Activated CD8-positive, alpha-beta T cell treated with anti-CD3 and anti-CD28 coated beads for 36 hours (primary cell): ENCODE measurements at places on chromosomes 12 and 14. TPM values are rescaled to one million over a fixed set of nuclear protein-coding genes. Genes with fewer than 3 reads are reported as not detected.

The ETV6 gene
- 20.5 TPM for total RNA-seq

The KRT77 gene
- not detected for total RNA-seq

The ESYT1 gene
- total RNA-seq = 154 TPM

The PLBD1 gene
- 0.14 TPM for total RNA-seq

The REM2 gene
- total RNA-seq = 0.27 TPM

The SLCO1A2 gene
- not detected for total RNA-seq

The ARL6IP4 gene
- total RNA-seq = 174 TPM

The FGFR1OP2 gene
- 75.1 TPM for total RNA-seq

The TMBIM4 gene
- total RNA-seq = 41.7 TPM

The CMKLR1 gene
- total RNA-seq = not detected

The TEAD4 gene
- 4.6 TPM for total RNA-seq

The SDR9C7 gene
- total RNA-seq = not detected

DNA sequence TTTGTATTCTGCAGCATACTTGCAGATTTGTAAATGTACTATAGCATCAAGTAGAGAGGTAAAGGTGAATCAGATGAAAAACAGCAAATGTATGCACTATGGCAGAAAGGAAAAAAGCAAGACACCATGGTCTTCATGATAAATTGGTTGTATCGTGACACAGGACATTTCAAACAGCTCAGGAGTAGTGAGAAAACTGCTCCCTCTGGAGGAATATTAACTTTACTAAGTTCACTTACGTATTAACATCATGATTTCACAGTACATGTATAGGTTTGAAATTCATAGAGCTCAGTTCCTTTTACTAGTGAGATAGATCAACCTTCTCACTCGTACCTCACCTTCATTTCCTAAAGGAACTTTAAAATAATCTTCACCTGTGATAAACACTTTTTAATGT, 6.5 kb downstream of the MBIP start:
- H3K4me3 ChIP-seq = no peak overlapping the region
- H3K4me1 ChIP-seq = peaks cover 43% of the 10 kb centered on the region
- H3K36me3 ChIP-seq = peaks cover 43% of the 10 kb centered on the region
- H3K27ac ChIP-seq = no peak overlapping the region

- H3K27me3 ChIP-seq = no peaks in the 10 kb centered on the region
- no peak overlapping the region for H3K27ac ChIP-seq
- no peak for DNase-seq
- H3K4me1 ChIP-seq = peaks cover 11% of the 10 kb centered on the region
Measured at GRCh38 chr12:64706306-64706705, 52.9 kb downstream of the GNS start.

DNA sequence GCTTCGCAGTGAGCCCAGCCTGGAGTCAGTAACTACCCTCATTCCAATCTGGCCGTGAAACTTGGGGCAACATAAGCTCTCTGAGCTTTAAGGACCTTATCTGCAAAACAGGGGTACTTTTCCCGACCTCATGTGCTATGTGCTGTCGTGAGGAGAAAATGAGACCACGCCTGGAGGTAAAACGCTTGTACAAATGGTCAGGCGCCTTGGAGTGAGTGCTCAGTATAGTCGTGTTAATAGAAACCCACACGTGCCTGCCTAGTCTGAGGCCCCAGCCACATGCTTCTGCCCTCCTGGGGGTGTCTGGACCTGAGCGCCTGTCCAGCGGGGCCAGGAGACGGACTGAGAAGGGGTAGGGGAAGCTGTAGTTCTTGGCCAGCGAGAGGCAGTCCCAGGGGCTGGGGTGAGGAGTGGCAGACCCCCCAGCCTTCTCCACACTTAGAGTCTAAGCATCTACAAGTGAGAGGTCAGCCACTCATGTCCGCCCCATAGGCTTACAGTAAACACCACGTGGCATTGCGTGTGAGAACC, 4.9 kb downstream of the AQP5 start:
- no peak overlapping the region for H3K4me3 ChIP-seq
- H3K36me3 ChIP-seq = no peaks in the 10 kb centered on the region
- H3K27ac ChIP-seq = no peak overlapping the region
- peaks cover 27% of the 10 kb centered on the region for H3K27me3 ChIP-seq
- no peak for DNase-seq

DNA sequence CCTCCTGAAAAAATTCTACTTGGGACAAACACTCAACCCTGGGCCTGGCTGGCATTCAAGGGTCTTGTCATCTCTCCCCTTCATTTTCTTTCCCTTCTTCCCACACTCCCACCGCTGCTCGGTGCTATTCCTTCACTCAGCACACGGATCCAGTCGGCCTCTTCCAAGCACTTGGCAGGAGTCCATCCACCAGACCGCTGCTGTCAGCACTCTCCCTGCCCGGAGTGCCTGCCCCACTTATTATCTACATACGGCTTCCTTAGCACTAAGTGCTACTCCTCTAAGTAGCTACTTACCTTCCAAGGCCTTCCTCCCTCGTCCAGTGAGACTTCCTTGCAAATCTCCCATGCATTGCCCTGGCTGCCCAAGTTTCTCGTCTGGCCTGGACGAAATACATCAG, 29.8 kb downstream of the CALM1 start:
- H3K27me3 ChIP-seq = no peaks in the 10 kb centered on the region
- DNase-seq = no peak
- no peak overlapping the region for H3K4me3 ChIP-seq
- no peaks in the 10 kb centered on the region for H3K4me1 ChIP-seq

GRCh38 chr14:99672506-99673304, 11.4 kb upstream of the CYP46A1 start:
- peaks cover 6% of the 10 kb centered on the region for H3K27me3 ChIP-seq
- no peak overlapping the region for H3K27ac ChIP-seq
- peak; percentile 15 for DNase-seq

- H3K4me1 ChIP-seq = no peaks in the 10 kb centered on the region
- no peaks in the 10 kb centered on the region for H3K36me3 ChIP-seq
- peaks cover 4% of the 10 kb centered on the region for H3K27me3 ChIP-seq
- no peak overlapping the region for H3K27ac ChIP-seq
- DNase-seq = no peak
Measured at GRCh38 chr14:90607141-90607540, 209.1 kb downstream of the TTC7B start.

DNA sequence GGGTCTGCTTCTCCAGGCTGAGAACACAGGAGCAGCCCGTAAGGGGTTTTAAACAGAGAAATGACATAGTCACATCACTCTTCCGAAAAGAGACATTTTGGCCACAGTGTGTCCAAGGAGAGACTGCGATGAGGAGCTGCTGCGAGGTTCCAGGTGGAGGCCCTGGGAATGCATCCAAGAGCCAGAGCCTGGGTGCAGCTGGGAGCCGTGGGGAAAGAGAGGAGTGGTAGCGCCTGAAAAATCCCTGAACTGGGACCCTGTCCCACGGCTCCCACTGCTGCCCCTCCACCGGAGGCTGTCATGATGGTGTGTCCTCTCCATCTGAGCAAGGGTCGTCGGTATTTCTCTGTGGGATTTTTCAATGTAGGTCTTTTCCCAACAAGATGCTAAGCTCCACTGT, 146.9 kb downstream of the BCL11B start:
- H3K4me3 ChIP-seq = no peak overlapping the region
- H3K27ac ChIP-seq = no peak overlapping the region
- peaks cover 10% of the 10 kb centered on the region for H3K4me1 ChIP-seq
- no peak for DNase-seq
- H3K36me3 ChIP-seq = no peaks in the 10 kb centered on the region

- no peak overlapping the region for H3K27ac ChIP-seq
- H3K4me3 ChIP-seq = no peak overlapping the region
- H3K4me1 ChIP-seq = peaks cover 39% of the 10 kb centered on the region
- H3K27me3 ChIP-seq = peaks cover 18% of the 10 kb centered on the region
Measured at GRCh38 chr12:6072302-6072752, 52.1 kb downstream of the VWF start.
